PC-9 (cell line): ENCODE measurements at places on chromosomes 13 and 19. TPM values are rescaled to one million over a fixed set of nuclear protein-coding genes. Genes with fewer than 3 reads are reported as not detected.

CEACAM16 gene
- not detected in 2 replicates for total RNA-seq

EPSTI1 gene
- 2.7 and 3.4 TPM in 2 replicates for total RNA-seq

DNA sequence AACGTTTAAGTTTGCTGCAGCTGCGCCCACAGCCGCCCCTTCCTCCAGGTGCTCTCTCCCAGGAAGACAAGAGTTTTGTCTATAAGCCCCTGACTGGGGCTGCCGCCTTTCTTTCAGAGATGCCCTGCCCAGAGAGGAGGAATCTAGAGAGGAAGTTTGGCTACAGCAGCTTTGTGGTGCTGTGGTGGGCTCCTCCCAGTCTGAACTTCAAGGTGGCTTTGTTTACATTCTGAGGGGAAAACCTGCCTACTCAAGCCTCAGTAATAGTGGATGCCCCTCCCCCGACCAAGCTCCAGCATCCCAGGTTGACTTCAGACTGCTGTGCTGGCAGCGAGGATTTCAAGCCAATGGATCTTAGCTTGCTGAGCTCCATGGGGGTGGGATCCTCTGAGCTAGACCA is 6.4 kb upstream of the ERICH6B start:
- no peak for DNase-seq
- no peak overlapping the region for H3K4me3 ChIP-seq
- no peaks in the 10 kb centered on the region for H3K36me3 ChIP-seq
- no peak overlapping the region for H3K27ac ChIP-seq

- H3K27ac ChIP-seq: no peak overlapping the region
- H3K36me3 ChIP-seq: no peaks in the 10 kb centered on the region
- no peak for DNase-seq
- no peaks in the 10 kb centered on the region for H3K27me3 ChIP-seq
Observed at GRCh38 chr19:58380037-58380661, 681 bp downstream of the ZNF837 start.

- H3K27me3 ChIP-seq: no peaks in the 10 kb centered on the region
- H3K27ac ChIP-seq: no peak overlapping the region
- peaks cover 38% of the 10 kb centered on the region for H3K4me1 ChIP-seq
- no peak for DNase-seq
- no peaks in the 10 kb centered on the region for H3K36me3 ChIP-seq
- no peak overlapping the region for H3K4me3 ChIP-seq
Observed at GRCh38 chr13:110323172-110323891, 16.2 kb downstream of the COL4A2 start.

ZNF442 gene
- not detected in 2 replicates for total RNA-seq

GRCh38 chr13:74187564-74187963 is 53.4 kb upstream of the KLF12 start:
- no peaks in the 10 kb centered on the region for H3K27me3 ChIP-seq
- H3K4me1 ChIP-seq: no peaks in the 10 kb centered on the region
- no peak overlapping the region for H3K4me3 ChIP-seq
- no peak overlapping the region for H3K27ac ChIP-seq

GRCh38 chr13:50376895-50377575 is 361.8 kb downstream of the KCNRG start:
- no peak overlapping the region for H3K4me3 ChIP-seq
- no peaks in the 10 kb centered on the region for H3K36me3 ChIP-seq
- no peaks in the 10 kb centered on the region for H3K27me3 ChIP-seq
- no peak overlapping the region for H3K27ac ChIP-seq
- no peaks in the 10 kb centered on the region for H3K4me1 ChIP-seq

GRCh38 chr19:31354799-31355664 is 5.8 kb upstream of the TSHZ3 start:
- no peak overlapping the region for H3K4me3 ChIP-seq
- peaks cover 40% of the 10 kb centered on the region for H3K27me3 ChIP-seq
- H3K4me1 ChIP-seq: no peaks in the 10 kb centered on the region
- H3K36me3 ChIP-seq: no peaks in the 10 kb centered on the region
- no peak overlapping the region for H3K27ac ChIP-seq
- no peak for DNase-seq
